ENCODE measurements at places on chromosomes 4 and X.

DNA sequence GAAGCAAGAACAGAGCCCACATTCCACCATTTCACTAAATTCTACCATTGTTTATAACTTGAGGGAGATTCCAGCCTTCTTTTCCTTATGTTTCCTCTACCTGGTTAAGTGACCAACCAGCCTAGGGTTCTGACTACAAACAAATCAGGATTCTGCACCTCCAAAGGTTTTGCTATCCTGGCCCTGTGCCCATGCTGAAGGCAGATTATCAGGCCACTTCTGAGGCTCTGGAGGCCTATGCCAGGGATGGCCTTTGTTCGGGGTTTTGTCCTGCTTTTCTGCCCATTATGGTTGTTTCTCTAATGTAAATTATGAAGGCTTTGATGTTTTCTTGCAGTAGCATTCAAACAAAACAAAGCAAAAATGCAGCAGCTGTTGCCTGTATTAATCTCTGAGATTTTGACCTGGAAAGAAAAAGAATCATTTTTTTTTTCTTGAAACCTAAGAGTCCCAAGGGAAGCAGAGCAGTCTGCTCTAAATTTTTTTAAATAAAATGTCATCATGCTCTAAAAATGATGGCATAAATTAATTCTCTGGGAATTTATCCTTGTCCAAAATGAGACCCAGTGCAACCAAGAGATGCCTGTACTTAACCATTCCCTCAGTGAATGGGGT lies 55.6 kb downstream of the RNF150 start:
- DNase-seq: no peak

GRCh38 chrX:111244235-111244750 lies 26.0 kb downstream of the CAPN6 start:
- no peak for DNase-seq

GRCh38 chr4:55018978-55019377 lies 106.4 kb downstream of the KDR start:
- no peak for DNase-seq

DNA sequence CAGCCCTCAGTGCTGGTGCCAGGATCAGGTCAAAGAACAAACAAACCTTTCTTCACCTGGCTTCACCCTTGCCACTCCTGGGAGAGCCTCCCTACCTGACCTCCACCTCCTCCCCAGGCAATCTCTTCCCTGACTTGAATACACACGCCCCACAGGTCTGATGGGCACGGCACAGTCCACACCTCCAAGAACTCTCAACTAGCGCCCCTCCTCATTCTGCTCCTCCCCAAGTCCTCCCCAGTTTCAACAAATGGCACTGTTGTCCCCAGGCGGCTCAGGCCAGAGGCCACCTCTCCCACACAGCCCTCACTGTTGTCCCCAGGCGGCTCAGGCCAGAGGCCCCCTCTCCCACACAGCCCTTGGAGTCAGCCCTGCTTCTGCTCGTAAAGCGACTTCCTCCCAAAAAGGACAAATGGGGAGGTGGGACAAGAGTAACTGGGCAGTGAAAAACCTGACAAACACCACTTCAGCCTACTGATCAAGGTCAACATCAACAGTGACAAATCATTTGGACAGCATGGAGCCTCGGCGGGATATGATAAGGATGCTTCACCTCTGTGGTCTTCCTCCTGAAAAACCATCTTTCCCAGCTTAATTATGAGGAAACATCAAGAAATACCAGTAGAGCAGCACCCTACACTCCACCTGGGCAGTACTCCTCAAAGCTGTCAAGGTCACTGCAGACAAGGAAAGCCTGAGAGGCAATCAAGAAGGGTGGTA lies 2.9 kb downstream of the LETM1 start:
- no peak for DNase-seq

DNA sequence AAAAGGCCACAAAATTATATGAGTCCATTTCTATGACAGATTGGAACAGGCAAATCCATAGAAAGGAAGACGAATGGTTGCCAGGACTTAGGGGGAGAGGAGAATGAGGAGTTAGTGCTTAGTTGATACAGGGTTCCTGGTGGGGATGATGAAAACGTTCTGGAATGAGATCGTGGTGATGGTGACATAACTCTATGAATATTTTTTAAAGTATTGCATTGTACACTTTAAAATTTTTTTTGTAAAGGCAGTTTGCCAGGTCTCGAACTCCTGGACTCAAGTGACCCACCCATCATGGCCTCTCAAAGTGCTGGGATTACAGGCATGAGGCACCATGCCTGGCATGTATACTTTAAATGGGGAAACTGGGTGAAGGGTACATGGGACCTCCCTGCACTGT lies 9.9 kb upstream of the CCNQ start:
- no peak for DNase-seq

GRCh38 chr4:8725071-8725841 lies 132.7 kb downstream of the CPZ start:
- DNase-seq: no peak

GRCh38 chrX:23403849-23404248 lies 69.2 kb downstream of the PTCHD1 start:
- no peak for DNase-seq

All from activated naive CD4-positive, alpha-beta T cell treated with anti-CD3 and anti-CD28 coated beads, Interleukin-2, amount 50 U/mL, for 16 hours (primary cell).